NCI-H345 (cell line): ENCODE measurements at places on chromosomes 5 and 9.

- no peak for DNase-seq
Measured at GRCh38 chr5:93018461-93018860, 562.6 kb downstream of the NR2F1-AS1 start.

GRCh38 chr5:77920359-77921058, 144.4 kb upstream of the TBCA start:
- no peak for DNase-seq

DNA sequence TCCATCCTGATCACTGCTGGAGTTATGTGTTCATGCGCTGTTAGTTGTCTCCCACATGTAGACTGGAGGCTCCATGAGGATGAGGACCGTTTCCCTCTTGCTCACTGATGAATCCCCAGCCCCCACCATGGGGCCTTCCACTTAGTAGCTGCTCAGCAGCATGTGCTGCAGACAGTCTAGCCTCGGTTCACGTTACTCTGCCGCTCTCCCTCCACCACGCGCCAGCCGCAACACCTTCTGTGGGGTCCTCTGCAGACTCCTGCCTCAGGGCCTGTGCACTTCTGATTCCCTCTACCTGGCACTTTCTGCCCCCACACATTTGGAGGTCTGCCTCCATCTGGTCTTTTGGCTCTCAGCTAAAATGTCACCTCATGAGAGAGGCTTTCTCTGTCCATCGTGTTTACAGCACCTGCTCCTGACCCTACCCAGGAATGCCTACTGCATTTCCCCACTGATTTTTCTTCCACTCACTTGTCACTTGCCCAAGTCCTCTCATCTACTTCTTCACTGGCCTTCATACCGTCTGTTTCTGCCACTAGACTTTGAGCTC, 36.3 kb downstream of the STK10 start:
- DNase-seq: no peak

- no peak for DNase-seq
Measured at GRCh38 chr9:81231011-81231410, 458.3 kb downstream of the TLE1 start.
